ENCODE measurements at places on chromosomes 13 and 19.

GRCh38 chr19:7360393-7360984 is 11.8 kb downstream of the ARHGEF18 start:
- no peak for DNase-seq

DNA sequence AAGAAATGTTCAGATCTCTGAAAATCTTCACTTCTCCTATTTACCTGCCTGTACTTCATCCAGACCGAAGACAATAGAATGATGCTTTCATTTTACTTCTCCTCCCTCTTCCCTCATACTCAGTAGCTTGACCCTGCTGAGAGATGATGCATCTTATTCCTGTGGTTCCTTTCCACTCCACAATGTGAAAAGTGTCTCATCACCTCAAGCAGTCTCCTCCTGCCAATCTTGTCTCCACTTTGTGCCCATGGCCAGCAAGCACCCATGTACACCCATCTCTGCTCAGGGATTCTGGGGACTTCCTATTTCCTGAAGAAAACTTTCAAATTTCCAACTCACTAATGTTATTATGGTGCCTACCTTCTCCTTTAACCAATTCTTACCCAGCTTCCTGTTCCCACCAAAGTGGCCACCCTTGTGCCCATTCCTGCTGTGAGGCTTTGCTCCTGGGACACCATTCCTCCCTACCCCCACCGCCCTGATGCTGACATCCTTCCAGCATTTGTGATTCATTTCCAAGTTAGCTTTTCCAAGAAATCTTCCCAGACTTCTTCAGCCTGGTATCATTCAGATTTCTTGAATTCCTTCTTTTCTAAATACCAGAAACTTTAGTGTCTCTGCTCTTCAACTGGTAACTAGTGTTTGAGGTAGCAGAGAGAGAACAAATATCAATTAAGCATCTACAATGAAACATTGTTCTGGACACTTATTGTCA is 212.5 kb downstream of the POSTN start:
- no peak for DNase-seq

GRCh38 chr19:46787331-46788261 is 798 bp downstream of the SLC1A5 start:
- DNase-seq, result no peak

DNA sequence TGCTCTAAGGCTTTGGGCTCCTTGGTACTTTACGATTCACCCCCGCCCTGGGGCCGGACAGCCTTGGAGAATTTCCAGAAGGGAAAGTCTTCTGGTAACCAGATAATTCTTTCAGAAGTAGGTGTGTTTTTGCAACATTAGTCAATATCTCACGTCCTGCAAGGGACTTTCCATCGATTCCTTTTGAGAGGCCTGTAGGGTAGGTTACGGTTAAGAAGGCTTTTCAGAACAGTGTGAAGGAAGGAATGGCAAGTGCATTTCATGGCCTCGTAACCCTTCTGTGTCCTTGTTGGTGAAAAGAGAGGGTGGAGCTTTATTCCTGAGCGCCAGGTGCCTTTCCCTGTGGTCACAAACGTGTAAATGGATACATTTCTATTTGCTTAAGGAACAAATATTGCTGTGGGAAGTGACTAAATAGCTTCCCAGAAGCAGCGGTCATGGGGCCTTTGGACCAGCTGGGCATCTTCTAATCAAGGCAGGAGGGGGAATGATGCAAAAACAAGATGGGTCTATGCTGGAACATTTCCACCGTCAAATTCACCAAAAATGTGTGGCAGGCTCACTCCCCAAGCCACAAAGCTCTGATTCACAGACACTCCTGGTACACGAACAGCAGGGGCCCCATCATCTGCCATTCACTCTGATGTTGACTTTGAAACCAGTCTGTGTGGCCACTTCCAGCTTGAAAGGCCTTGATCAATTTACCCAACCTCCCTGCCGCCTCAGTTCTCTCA is 99.2 kb downstream of the ANKRD10 start:
- no peak for DNase-seq

- DNase-seq, result no peak
Measured at GRCh38 chr19:45144431-45145269, 16.1 kb downstream of the NKPD1 start.

- no peak for DNase-seq
Measured at GRCh38 chr13:42747399-42747873, 33.9 kb upstream of the FAM216B start.
